ENCODE measurements at places on chromosomes 2 and 18.

GRCh38 chr18:13381331-13381730, 162.8 kb downstream of the LDLRAD4 start:
- H3K36me3 ChIP-seq = no peaks in the 10 kb centered on the region
- H3K4me3 ChIP-seq = no peak overlapping the region
- peak overlapping the region; percentile 99 for H3K27ac ChIP-seq
- peaks cover 4% of the 10 kb centered on the region for H3K27me3 ChIP-seq
- peak; percentile 65 for DNase-seq

DNA sequence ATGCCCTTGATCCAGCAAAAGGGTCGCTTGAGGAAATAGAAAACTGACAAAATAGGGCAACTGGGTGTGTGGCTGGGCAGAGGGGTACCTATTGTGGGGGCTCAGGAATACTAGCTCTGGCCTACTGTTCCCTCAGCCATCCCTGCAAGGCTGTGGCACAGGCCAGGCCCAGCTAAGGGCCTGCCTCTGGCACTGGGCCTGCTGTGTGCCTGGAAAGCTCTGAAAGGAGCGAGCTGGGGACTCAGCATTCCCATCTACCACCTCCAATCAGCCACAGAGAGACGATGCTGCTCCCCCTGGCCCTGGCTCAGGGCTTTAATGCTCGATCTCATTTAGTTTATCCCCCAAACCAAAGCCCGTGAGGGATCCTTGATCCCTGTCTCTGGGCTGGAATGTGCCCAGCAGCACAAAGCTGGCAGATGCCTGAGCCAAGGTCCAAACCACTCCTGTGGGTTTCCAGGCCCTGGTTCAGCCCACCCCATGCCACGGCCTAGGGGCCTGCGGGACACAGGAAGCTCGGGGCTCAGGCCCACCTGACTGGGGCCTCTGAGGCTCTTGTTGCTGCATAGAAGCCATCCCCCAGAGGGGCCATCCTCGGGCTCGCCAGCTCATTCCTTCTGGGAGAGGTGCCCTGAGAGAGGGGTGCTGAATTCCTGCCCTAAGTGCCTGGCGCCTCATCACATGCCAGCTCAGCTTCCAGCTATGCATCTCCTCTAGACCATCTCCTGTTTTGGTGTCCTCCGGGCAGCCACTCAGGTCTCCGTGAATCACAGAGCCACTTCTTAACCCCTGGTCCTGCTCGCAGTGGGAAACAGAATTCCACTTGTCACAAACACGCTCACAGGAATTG, 43.0 kb upstream of the KCNF1 start:
- no peak overlapping the region for H3K4me3 ChIP-seq
- H3K4me1 ChIP-seq = peaks cover 4% of the 10 kb centered on the region
- peaks cover 12% of the 10 kb centered on the region for H3K27me3 ChIP-seq
- no peaks in the 10 kb centered on the region for H3K36me3 ChIP-seq
- H3K27ac ChIP-seq = no peak overlapping the region

DNA sequence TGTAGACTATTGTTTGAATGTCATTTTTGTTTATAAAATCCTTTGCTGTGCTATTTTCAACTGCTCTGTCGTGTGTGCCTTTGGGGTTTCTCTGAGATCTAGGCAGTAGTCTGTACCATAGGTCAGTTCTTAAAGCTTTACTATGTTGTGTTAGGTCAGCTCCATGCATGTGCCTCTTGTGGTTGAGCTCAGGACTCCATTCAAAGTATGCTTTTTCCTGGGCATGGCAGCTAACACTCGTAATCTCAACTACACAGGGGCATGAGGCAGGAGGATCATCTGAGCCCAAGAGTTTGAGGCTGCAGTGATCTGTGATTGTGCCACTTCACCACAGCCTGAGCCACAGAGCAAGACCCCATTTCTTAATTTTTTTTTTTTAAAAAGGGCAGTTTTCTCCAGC, 174.4 kb upstream of the SPHKAP start:
- H3K4me1 ChIP-seq = no peaks in the 10 kb centered on the region
- H3K27me3 ChIP-seq = no peaks in the 10 kb centered on the region
- DNase-seq = no peak
- no peaks in the 10 kb centered on the region for H3K36me3 ChIP-seq

DNA sequence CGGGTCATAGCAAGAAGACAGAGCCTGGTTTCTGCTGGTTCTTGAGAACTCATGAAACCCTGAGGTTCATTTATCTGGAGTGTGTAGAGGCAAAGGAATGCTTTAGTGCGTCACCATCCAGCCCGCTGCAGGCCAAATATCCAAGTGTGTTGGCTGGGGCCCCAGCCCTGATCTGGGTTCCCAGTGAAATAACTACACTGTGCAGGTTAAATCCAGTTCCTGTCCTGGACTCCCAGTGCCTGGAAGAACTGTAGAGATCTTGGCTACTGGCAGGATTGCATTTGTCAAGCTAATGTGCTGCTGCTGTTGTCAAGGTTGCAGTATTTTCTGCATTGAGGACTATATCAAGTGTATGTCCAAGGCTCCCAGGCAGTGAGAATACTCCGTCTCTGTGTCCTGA, 89.9 kb downstream of the MAPK4 start:
- no peak for DNase-seq
- no peaks in the 10 kb centered on the region for H3K4me1 ChIP-seq
- H3K27ac ChIP-seq = no peak overlapping the region

DNA sequence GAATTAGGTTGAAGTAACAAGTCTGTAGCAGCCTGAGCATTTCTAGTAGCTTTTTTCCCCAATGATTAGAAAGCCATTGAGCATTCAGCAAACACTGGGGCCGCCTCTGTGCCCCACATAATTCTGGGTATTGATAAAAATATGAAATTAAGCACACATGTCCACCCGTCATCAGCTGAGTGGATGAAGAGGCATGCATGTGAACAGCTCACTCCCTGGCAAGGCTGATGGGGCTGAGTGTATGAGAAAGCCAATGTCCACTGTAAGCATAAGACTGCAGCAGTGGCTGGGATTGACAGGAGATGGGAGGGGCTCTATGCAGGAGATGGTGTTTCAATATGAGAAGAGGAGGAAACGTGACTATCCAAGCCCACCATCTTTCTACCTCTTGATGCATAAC, 124.4 kb upstream of the KLHL29 start:
- no peaks in the 10 kb centered on the region for H3K36me3 ChIP-seq
- DNase-seq = no peak
- peaks cover 5% of the 10 kb centered on the region for H3K4me1 ChIP-seq

DNA sequence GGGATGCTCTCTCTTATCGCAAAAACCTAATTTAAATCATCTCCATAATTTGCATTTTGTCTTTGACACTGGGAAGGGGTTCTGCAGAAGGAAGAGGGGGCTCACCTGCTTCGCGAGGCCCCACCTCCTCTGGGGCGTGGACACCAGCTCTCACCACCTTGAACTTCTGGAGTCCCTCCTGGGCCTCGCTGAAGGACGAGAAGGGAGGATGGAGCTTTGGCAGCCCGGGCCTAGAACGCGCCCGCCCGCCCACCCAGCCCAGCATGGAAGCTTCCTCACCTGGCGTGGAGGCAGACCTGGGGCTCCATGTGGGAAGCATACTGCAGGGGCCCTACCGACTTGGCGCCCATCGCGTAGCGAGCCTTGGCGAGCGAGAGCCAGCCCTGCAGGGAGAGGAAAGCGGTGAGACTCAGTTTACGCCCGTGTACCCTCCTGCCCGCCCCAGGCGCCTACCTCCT, 1.1 kb upstream of the IMP4 start:
- peak overlapping the region; percentile 100 for H3K27ac ChIP-seq
- peaks cover 27% of the 10 kb centered on the region for H3K36me3 ChIP-seq
- DNase-seq = no peak

DNA sequence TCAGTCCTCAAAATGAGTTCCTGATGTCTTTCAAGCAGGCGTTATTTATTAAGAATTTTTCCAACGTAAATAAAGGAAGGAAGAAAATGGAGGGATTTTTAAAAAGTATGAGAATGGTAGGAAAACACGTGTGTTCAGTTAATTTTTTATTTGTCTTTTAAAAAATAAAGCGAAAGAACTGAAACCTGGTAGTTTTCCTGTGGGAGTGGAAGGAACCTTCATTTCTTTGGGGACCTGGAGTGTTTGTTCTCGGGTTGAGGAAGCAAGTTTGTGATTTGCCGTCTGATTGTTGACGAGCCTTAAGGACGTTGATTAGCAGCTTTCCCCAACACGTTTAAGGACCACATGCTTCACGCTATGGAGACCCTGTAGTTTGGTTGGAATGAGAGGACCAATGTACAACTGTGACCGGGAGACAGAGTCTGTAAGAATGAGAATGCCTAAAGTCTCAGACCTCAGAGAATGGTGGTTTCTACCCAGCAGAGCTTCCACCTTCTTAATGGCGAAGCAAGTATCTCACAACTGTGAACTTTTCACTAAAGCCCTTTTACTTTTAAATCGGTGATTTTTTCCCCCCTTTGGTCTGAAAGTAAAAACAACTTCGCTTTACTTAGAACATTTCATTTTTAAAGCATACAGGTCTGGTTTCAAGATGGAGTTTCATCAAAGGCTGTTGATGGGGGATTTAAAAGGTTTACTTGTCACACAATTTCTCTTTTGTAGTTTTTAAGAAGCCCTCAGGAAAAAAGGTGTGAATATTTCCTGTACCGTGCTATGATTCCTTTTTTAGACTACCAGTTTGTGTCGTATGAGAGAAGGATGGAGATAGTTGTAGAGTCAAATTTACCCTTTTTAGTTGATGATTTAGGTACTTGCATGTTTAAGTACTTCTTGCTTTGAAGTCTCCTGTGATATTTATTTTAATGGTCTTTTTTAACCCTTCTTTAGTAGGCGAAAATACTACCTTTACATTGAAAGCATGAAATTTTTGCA, 1.4 kb downstream of the TTC39C start:
- H3K27ac ChIP-seq = peak overlapping the region; percentile 80
- H3K36me3 ChIP-seq = no peaks in the 10 kb centered on the region
- peaks cover 16% of the 10 kb centered on the region for H3K4me1 ChIP-seq
- peak overlapping the region; percentile 81 for H3K4me3 ChIP-seq

- H3K4me3 ChIP-seq = no peak overlapping the region
- H3K27ac ChIP-seq = no peak overlapping the region
- H3K27me3 ChIP-seq = no peaks in the 10 kb centered on the region
These were observed 71.8 kb upstream of the SP5 start for GRCh38 chr2:170643346-170643745.

DNA sequence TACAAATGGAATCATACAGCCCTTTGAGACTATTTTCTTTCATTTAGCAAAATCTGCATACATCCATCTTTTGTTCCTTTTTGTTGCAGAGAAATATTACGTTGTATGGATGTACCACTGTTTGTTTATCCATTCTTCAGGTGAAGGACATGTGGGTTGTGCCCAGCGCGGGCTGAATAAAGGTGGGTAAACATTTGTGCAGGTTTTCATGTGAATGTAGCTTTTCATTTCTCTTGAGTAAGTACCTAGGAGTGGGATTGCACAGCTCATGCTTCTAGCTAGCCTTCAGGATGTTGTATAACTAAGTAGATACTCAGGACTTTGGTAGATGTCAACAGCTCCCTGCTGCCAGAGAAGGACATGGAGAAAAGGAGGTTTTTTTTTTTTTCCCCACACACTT, 50.6 kb upstream of the SPRED2 start:
- H3K27ac ChIP-seq = no peak overlapping the region
- H3K4me3 ChIP-seq = no peak overlapping the region
- peaks cover 3% of the 10 kb centered on the region for H3K4me1 ChIP-seq

GRCh38 chr2:215796140-215796855, 217.1 kb downstream of the MREG start:
- H3K4me3 ChIP-seq = no peak overlapping the region
- H3K27me3 ChIP-seq = no peaks in the 10 kb centered on the region
- no peaks in the 10 kb centered on the region for H3K36me3 ChIP-seq
- peaks cover 77% of the 10 kb centered on the region for H3K4me1 ChIP-seq
- DNase-seq = no peak

DNA sequence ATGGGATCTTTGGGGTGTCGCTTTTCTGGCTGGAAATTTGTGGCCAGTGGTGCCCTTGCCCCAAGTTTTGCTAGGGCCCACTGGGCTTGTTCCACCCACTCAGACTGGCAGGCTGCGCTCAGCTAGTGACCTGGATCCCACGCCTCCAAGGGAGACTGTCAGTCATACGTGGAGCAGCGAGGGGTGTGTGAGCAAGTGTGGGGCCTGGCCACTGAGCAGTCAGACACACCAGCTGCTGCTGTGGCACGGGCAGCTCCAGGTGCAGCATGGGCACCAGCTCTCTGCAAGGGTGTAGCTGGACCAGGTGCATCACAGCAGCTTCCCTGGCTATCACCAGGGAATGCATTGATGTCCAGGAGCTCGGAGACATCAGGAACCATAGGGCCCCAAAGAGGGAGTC, 327.0 kb downstream of the NR4A2 start:
- no peak overlapping the region for H3K27ac ChIP-seq
- H3K4me3 ChIP-seq = no peak overlapping the region
- no peak for DNase-seq

DNA sequence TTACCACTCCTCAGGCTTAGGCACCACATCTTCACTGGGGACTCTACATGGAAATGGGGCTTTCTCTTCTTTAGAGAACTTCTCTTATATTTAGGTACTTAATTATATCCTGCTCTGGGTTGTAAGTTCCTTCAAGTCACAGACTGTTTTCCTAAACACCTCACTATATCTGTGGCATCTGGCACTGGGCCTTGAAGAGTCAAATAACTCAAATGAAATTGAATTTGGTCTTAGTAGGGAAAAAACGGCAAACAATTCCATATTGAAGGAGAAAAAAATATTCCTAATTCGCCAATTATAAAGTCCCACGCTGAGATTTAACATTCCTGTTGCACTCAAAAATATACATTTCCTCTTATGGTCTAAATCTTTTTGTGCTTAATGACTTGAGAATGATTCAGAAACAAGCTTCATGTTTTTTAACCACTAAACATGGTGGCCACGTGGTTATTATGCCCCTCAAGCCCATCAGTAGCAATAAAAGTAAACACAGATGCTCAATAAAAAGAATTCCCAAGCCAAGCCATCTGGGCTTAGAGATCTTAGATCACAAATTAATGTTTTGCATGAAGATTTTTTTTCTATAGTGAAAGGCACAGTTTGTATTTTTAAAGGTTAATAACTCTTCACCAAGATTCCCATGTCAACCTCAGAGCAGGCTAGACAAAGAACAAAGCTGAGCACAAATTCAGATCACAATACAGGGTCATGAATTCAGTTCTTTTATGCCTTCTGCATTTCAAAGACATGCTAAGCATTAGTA, 105.5 kb upstream of the SYT4 start:
- no peak for DNase-seq
- H3K36me3 ChIP-seq = no peaks in the 10 kb centered on the region
- no peak overlapping the region for H3K4me3 ChIP-seq
- no peak overlapping the region for H3K27ac ChIP-seq
- H3K27me3 ChIP-seq = no peaks in the 10 kb centered on the region
